Muscle of arm (tissue), 14 donors: ENCODE measurements at places on chromosomes 2 and 18. TPM values are rescaled to one million over a fixed set of nuclear protein-coding genes. Genes with fewer than 3 reads are reported as not detected.

GRCh38 chr2:171247741-171248662, 87.3 kb upstream of the TLK1 start:
- no peak for DNase-seq

DNA sequence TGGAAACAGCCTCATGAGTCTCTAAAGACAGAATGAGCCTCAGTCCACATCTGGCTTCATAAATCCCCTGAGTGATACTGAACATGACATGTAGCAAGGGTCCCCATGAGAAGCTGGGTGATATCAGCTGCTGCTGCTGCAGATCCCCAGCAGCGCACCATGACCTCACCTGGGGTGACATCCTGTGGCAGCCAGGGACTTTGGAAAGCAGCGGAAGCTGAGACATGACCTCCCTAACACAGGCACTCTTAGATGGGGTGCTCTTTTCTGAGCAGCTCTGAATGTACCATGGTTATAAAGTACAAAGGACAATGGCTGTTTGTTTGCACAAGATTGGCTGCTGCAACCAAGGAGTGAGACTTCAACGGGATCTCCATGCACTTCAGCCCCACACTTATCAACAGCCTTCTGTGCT, 74.7 kb upstream of the TMEM200C start:
- DNase-seq, result no peak

GRCh38 chr18:70981400-70982140, 692.7 kb downstream of the SOCS6 start:
- DNase-seq, result no peak

The GLI2 gene
- 11.4 TPM for polyA plus RNA-seq

The RAB6D gene
- 0.91 TPM for polyA plus RNA-seq

DNA sequence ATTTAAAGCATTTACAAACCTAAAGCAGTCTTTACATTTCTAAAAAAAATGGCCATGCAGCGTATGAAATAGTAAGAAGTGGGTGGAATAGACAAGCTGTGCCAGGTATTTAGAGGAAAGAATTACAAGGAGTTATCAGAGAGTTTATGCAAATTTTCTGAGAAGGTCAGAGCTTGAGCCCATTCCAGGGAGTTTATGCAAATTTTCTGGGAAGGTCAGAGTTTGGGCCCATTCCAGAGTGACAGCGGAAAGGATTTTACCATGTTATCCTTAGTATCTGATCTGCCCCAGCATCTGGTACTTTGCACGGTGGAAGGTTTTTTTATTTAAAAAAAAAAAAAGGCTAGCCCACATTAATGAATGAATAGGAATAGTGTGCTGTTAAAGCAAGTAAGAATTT, 1.4 kb upstream of the DOK6 start:
- DNase-seq, result no peak

- no peak for DNase-seq
Observed at GRCh38 chr2:220053919-220054318, 426.5 kb downstream of the SLC4A3 start.

DNA sequence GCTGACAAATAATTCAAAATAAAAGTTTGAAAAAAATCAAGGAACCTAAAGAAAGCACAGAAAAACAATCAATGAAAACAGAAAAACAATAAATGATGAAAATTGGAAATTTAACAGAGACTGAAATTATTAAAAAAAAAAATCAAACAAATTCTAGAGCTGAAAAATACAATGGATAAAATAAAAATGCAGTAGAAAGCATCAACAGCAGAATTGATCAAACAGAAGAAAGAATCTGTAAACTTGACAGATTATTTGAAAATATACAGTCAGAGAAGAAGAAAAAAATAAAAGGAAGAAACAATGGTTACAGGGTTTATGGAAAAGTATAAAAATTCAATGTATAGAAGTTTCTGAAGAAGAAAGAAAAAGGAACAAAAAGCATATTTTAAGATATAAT, 16.2 kb downstream of the SERPINB4 start:
- DNase-seq, result no peak

The STRADB gene
- 64.0 TPM for polyA plus RNA-seq

The HRH4 gene
- polyA plus RNA-seq, result 0.09 TPM

GRCh38 chr2:84283506-84283905, 175.6 kb downstream of the SUCLG1 start:
- DNase-seq, result peak; percentile 1

DNA sequence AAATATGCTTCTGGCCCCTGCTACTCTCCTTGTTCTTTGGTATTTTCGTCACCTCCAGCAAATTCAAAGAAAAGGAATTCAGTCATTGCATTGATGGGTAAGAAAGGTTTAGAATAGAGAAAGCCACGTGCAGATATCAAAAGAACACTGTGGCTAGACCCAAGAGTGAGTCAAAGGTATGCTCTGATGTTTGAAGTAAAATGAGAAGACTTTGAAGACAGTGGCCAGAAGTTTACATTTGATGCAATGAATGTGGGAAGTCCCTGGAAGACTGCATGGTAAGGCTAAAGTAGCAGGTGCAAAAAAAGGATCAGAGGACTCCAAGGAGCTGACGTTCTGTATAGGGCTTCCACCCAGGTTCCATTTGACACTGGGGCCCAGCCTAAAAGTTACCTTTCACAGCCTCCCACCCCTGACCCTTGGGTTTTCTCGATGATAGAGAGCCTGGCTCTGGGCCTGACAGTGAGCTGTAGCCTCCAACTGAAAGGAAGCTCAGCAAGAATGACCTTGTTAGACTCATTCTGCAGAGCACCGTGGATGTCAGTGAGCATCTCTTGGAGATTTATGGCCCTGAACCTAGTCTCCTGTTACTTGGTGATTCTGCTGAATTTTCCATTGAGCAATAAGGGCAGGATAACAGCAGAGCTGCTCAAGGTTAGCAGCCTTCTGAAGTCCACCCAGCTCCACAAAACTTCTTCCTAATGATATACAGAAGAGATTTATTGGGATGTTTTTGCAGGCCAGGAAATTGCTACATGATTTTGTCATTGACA, 223.7 kb upstream of the RBBP8 start:
- no peak for DNase-seq

- DNase-seq, result no peak
Observed at GRCh38 chr2:20594957-20595356, 55.9 kb downstream of the HS1BP3 start.

GRCh38 chr2:107735201-107735600, 91.5 kb upstream of the RGPD4 start:
- DNase-seq, result no peak

DNA sequence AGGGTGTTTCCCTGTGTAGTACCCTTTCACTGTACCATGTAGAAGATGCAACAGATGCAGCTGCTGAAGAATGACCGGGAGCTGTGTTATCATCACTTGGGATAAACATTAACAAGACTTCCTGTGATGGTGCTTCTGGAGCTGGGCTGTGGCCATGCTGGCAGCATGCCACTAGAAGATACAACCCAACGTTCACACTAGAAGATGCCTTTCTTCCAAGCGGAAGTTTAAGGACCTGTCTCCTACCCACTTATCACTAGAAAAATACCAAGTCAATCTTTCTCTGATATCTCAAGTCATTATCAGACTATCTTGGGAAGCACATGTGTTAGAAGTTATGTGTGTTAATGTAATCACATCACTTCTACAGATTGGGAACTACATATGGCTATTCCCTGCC, 953.5 kb downstream of the CNTNAP5 start:
- no peak for DNase-seq

DNA sequence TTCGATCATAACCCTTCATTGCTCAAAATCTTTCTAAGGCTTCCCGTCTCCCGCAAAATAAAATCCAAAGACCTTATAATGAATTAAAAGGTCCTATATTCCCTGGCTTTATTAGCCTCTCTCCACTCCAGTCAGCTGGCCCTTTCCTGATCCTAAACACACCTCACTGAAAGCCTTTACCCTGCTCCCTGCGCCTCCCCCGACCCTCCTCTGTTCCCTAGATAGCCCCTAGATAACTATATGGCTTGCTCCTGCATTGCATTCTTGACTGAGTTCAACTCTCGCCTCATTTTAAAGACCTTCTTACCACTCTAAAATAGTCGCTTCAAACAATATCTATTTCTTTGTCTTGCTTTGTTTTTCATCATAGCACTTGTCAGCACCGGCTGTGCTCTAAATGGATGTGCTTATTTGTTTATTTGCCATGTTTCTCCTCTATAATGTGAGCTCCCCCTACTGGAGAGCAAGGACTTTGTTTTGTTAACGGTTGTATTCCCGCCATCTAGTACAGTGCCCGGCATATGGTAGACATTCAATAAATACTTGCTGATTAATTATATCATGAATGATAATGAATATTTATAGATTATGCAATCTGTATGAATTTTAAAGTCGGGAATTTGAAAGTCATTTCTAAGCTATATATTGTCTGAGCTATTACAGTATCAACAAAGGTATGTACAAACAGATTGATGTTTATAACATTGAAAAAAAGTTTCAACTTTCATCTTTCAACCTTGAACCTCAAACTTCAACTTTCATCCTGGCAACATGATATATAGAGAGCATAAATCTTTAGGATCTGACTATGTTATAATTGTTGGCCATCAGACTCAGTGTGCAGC, 32.4 kb upstream of the VIT start:
- DNase-seq, result peak; percentile 51

The ZEB2 gene
- not detected for polyA plus RNA-seq

The TMEM169 gene
- 3.6 TPM for polyA plus RNA-seq

DNA sequence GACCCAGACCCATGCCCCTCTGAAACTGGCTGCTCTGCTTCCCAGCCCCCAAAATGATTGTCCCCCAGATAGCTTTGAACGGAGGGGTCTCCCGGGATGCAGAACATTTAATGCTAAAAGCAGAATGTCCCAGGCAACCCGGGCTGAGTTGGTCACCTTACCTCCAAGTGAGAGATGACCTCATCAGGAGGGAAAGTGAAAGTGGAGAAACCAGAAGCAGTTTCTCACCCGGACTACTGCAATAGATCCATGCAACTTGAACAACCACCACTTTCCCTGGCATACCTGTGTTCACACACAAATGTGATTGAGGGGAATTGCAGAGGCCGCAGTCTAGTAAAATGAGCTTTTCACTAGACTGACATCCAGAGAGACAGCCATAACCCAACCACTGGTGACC, 75.3 kb upstream of the NPAS2 start:
- DNase-seq, result no peak

DNA sequence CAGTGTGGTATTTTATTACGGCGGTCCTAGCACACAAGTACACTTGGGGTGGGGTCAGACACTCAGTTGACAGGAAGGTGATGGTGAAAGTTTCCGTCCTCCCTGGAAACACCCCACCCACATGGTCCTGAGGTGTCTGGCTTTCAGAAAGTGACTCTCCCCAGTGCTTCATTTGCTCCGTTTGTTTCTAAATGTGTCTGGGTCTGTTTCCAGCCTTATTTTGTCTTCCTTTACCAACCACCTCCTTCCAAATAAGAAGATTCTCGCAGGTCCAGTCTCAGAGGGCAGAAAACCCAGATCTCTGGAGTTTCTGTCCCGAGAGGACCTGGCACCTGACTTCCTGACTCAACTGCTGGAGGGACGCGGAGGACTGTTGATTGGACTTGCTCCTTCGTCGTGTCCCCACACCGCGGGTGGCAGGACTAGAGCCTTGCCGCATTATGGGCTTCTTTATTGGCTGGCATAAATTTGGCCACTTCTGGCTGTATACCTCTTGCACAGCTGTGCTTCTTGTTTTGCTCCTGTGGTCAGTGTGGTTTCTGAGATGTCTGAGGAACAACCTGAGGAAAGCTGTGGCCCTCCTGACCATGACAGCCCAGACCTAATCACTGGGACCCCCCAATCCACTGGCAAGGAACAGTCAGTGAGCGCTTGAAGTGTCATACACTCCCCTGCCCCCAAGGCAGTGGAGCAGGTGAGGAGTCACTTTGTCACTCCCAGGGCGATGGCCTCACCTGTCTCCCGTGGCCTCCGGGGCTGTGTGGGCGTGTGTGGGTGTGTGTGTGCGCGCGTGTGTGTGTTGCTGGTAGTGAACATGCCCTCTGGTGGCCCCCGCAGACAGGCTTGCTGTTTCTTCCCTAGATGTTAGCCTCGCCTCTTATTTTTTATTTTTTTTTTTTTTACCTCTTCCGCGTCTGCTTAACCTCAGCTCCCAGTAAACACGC, 45.6 kb downstream of the MEX3C start:
- no peak for DNase-seq

The ALLC gene
- not detected for polyA plus RNA-seq
